ENCODE measurements at places on chromosomes 5 and 9.

DNA sequence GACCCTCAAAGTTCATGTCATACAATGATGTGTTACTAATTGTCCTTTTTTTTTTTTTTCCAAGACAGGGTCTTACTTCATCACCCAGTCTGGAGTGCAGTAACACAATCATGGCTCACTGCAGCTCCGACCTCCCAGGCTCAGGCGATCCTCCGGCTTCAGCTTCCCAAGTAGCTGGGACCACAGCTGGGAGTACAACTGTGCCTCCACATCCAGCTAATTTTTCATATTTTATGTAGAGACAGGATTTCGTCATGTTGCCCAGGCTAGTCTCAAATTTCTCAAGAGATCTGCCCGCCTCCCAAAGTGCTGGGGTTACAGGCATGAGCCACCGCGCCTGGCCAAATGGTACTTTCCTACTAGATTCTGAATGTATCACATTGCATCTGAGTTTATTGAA is 49.4 kb upstream of the EBF1 start:
- no peak for DNase-seq

GRCh38 chr9:75455444-75455921 is 367.2 kb downstream of the OSTF1 start:
- peak; percentile 59 for DNase-seq

DNA sequence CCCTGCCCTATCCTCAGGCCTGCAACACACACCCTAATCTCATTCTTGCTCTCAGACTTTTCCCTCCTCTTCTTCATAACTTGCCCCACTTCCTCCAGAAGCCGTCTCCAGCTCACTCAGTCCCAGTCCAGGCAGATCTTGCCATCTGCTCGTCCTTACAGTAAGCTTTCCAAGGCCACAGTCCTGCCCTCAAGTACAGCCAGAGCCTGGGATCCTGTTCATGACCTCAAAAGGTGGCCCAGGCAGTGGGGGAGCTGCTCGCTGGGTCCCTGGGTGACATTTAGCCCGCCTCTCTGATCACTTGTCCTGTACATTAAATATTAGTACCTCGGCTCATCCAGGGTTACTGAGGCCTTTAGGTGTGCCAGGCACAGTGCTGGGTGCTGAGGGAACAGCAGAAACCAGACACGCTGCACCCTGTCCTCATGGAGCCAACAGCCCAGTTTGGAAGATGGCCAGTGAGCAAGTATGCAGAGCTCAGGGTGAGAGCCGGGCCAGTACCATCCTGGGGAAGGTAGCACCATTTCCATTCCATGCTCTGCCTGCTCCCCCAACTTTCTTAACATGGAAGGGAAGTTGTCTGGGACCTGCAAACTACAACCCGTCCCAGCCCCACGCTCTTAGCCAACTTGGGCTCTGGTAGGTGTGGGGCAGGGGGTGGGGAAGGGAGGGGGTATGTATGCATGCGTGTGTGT is 100.4 kb downstream of the C5orf15 start:
- no peak for DNase-seq

DNA sequence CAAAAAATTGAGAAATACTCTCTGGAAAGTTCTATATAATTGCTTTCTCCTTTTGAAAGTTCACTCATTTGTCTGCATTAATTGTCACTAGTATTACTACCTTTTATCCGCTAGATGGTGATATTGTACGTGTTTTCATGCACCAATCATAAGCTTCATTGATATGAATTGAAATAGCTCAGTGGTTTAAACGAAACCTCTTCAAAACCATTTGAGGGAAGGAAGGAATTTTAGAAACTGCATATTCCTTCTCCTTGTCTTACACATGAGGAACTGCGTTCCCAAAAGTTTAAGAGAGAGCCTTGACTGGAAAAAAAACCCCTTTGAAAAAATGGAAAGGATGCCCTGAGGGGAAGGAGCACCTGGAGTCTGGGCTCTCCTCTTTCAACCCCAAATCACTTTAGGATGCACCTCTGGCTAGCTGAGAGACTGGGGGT is 98.6 kb downstream of the YTHDC2 start:
- DNase-seq, result peak; percentile 47

All from epithelial cell of esophagus (primary cell).